Activated T-helper 1 cell treated with anti-CD3 and anti-CD28 coated beads, Interleukin-2, amount 50 U/mL, for 16 hours (primary cell): ENCODE measurements at places on chromosomes 16 and 17.

GRCh38 chr16:86502856-86503748, 7.2 kb upstream of the FOXF1 start:
- no peak for DNase-seq

- no peak for DNase-seq
Observed at GRCh38 chr17:79201536-79202227, 127.1 kb downstream of the ENGASE start.

- no peak for DNase-seq
Observed at GRCh38 chr17:77318021-77318420, 177.3 kb downstream of the SEC14L1 start.

- DNase-seq: no peak
Observed at GRCh38 chr16:3092501-3092941, 6.6 kb downstream of the ZSCAN10 start.

DNA sequence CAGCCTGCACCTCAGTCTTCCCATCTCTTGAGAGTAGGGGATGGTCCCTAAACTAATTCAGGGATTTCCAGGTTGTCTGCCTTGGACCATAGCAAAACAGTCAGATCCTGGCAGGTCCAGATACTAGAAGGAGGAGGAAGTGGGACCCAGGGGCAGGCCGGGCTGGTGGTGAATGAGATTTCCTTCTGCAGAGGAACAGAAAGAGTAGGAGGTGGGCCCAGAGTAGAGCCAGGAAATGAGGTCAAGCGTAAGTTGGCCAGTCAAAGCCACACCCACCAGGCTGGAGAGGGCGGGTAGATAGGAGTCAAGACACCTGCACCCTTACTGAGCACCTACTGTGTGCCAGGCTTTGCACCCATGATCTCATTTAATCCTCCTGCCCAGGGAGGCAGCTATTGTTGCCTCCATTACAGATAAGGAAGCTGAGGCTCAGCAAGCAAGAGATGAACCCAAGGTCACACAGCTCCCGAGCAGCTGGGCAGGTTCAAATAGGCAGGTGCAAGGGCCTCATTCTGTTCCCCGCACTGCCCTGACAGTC, 2.6 kb downstream of the CDH5 start:
- no peak for DNase-seq

DNA sequence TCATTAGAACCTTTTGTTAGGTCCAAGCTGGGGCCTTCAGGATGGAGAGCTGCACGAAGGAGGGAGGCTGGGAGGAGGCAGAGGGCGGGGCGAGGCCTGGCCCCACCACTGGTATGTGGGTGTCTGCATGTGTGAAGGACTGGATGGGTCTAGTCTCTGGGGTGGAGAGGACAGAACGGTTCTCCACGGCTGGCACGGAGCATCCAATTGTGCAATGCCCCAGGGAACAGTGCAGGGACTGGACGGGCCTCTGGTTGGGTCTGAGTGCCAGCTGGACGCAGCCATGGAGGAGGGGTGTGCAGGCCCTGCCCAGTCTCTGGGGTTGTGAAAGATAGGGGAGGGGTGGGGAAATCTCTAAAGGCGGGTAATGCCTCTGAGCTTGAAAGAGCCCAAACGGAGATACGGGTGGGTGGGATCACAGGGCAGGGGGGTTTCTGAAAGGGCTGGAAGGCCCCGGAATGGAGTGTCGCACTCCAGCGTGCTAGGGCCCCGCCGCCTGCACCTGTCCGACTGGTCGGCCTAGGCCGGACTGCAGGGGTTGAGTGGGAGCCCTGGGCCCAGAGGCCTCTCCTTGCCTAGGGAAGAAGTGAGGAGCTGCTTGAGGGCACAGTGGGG, 1.6 kb downstream of the PPL start:
- no peak for DNase-seq
